ENCODE measurements at places on chromosomes 6 and 20.

DNA sequence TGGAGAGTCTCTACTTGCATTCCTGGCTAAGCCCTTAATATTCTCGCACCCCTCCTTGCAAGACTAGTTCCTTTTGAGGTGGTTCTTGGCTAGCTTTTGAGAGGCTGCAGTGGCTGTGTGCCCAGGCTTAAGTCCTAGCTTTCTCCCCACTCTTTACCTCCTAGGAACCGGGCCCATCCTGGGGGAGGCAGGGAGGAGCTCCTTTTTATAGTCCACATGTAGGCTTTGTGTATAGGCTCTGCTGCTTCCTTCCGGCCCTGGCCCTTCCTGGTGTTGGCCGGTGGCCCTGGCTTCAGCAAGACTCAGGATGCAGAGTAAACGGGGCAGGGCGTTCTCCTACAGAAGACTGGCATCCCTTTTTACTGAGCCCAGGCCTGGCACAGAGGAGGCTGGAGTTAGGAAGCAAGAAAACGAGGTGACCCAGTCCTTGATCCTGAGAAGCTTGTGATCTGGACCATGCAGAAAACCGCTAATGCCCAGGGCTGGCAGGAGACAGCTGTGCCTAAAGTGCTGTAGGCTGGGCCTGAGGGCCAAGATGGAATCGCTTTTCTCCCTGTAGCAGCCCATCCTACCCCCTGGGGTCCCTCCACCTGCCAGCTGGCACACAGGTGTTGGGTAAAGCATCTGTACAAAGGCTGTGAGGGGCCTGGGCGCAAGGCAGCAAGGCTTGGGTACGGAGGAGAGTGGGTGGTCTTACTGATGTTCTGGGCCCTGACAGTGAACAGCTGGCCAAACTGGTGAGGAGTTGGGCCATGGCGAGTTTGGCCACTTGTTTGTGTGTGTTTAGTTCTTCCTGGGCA lies 8.7 kb downstream of the PLCG1 start:
- DNase-seq, result no peak

GRCh38 chr6:105568142-105568541 lies 165.3 kb upstream of the PREP start:
- DNase-seq, result no peak

- DNase-seq, result no peak
Measured at GRCh38 chr20:14497004-14497403, 159.6 kb upstream of the FLRT3 start.

GRCh38 chr6:165183496-165184140 lies 125.8 kb downstream of the C6orf118 start:
- no peak for DNase-seq

DNA sequence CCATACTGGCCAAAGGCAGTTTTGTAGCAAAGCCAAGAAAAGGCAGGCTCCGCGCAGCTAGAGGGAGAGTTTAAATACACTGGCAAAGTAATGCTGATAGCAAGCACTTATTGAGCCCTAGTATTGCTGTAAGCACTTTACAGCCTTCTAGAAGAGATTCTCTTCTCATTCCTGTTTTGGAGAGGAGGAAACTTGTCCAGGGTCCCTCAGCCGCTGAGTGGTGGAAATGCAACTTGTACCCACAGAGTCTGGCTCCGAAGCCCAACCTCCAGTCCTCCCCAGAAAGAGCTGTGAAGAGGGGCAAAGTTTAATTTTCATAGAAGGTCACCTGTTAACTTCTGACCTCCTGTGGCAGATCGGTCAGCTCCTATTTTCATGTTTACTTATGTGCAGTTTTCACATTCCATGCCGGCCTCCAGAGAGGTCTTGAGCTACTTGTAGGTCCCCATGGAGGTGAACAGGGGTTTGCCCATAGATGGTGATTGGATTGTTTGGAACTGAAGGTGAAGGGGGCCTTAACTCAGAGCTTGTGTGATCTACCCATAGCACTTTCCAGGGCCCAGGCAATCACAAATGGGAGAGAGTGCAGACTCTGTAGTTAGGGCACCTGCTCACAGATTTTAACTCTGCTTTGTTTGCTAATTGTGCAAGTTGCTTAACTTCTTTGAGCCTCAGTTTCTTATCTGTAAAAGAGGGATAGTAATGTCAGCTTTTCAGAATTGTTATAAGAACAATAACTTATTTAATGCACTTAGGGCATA lies 70.7 kb downstream of the LYRM2 start:
- DNase-seq, result no peak

Measured in type B pancreatic cell (in vitro differentiated cells).